ENCODE measurements at places on chromosomes 7 and 10. TPM values are rescaled to one million over a fixed set of nuclear protein-coding genes. Genes with fewer than 3 reads are reported as not detected.

DNA sequence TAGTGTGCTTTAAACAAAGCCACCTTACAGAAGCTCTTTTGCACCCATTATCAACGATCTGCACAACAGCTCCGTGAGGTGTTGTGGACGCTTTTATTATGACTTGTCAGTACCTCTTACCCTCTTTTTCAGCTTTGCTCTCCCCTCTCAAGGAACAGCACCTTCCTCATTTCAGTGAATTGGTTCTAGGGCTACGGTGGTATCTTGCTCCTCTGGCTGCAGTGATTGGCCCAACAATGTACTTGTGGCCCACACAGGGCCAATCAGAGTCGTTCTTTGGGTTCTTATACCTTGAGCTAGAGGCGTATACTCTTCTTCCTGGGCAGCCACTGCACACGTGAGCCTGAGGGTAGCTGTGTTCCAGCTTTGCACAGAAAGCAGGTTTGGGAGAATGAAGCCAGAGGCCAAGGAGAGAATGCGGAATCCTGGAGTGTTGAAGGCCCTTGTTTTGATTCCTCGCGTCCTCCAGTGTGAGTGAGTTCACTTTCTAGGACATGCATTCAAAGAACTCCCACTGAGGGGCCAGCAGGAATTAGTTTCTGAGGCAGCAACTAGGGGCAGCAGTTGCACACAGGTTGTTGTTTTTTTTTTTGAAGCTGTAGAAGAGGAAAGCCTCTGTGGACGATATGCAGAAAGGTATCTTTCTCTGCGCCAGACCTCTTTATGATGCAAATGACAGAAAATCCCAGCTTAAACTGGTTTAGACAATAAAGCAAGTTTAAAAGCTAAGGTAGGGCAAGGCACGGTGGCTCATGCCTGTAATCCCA is 49.8 kb upstream of the PDZD8 start:
- H3K27me3 ChIP-seq = no peaks in the 10 kb centered on the region
- DNase-seq = no peak
- no peak overlapping the region for H3K27ac ChIP-seq

DNA sequence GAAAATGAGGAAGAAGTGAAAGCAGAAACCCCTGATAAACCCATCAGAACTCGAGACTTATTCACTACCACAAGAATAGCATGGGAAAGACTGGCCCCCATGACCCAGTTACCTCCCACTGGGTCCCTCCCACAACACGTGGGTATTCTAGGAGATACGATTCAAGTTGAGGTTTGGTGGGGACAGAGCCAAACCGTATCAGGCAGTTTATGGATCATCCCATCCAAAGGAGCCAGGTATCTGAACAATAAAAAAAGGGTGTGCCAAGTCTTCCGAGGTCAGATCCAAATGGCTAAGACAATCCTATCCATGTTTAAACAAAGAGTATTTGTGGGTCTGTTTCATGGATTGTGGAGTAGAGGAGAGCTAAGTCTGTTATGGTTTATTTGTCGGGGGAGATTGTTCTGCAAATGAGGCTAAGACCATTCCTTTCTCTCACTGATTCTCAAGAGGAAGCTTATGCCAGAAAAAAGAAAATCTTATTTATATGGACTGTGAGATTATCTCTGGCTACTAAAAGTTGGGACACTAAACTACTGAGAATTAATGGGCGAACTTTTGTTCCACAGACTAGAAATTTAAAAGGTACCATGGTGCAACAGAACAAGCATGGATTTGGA is 203.7 kb downstream of the IPMK start:
- H3K4me3 ChIP-seq = no peak overlapping the region
- H3K27ac ChIP-seq = no peak overlapping the region
- no peaks in the 10 kb centered on the region for H3K27me3 ChIP-seq
- H3K36me3 ChIP-seq = no peaks in the 10 kb centered on the region

DNA sequence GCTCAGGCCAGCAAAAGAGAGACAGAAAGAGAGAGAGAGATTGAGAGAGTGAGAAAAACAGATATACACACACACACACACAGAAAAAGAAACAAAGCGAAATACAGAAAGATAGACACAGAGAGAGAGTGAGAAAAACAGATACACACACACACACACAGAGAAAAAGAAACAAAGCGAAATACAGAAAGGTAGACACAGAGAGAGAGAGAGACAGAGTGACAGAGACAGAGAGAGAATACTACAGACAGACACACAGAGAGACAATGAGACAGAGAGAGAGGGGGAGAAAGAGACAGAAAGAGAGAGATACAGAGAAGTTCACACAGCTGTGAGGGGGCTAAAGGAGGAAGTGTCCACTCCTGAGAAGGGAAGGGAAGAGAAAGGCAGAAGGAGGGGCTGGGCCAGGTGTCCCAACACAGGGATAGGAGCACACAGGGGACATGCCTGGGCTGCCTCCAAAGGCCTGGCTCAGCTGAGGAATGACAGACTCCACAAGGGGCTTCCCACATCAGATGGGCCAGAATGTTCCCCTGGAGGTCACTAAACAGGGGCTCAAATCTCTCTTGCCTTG is 4.3 kb downstream of the GCK start:
- no peak for DNase-seq
- no peaks in the 10 kb centered on the region for H3K36me3 ChIP-seq
- no peak overlapping the region for H3K4me3 ChIP-seq
- H3K4me1 ChIP-seq = peaks cover 14% of the 10 kb centered on the region

DNA sequence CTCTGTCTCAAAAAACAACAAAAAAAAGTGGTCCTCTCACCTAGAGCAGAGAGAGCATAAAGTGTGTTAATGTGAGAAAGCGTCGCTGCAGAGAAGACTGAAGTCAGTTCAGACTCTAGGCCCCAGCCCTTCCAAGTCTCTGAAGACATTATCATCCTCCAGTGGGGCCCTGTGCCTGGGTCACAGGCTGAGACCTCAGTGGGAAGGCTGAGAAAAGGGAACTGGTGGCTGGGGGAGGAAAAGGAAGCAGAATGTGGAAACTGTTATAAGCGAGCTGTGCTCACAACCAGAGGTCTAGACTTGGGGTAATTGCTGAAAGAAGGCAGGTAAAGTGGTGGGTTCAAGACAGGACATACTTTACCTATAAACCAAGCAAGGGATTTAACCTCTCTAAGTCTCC is 4.9 kb upstream of the RRP12 start:
- H3K27me3 ChIP-seq = no peaks in the 10 kb centered on the region
- H3K4me3 ChIP-seq = no peak overlapping the region
- no peaks in the 10 kb centered on the region for H3K4me1 ChIP-seq
- H3K36me3 ChIP-seq = peaks cover 15% of the 10 kb centered on the region
- no peak overlapping the region for H3K27ac ChIP-seq

Gene NUDT13
- total RNA-seq = 0.78 TPM

Gene PPP1R9A
- total RNA-seq = 17.9 TPM

Gene GSAP
- total RNA-seq = 26.0 TPM

Gene CDH23
- total RNA-seq = 0.07 TPM

Gene NCF1
- total RNA-seq = not detected
